Colonic mucosa (tissue), 4 donors: ENCODE measurements at places on chromosomes 12 and 14.

DNA sequence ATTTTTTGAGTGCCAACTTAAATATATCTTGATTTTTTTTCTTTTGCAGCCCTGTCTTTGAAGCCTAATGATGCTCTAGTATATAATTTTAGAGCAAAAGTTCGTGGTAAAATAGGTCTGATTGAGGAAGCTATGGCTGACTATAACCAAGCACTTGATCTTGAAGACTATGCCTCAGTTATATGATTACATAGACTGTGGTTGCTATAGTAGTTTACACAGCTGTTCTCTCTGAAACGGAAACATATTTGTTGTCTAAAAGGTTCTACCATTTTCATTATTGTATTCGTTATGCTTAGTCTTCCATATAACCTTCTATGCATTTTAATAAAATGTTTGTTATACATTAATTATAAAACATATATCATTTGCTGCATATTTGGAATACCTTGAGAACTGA, 246.7 kb downstream of the TTC6 start:
- H3K36me3 ChIP-seq = no peaks in the 10 kb centered on the region
- no peaks in the 10 kb centered on the region for H3K27me3 ChIP-seq
- no peak overlapping the region for H3K4me3 ChIP-seq
- no peak for DNase-seq
- H3K4me1 ChIP-seq = no peaks in the 10 kb centered on the region

GRCh38 chr12:14937689-14938088, 648 bp downstream of the ERP27 start:
- H3K4me3 ChIP-seq = no peak overlapping the region
- H3K27me3 ChIP-seq = no peaks in the 10 kb centered on the region
- no peak for DNase-seq

GRCh38 chr12:47082796-47083621, 3.2 kb upstream of the AMIGO2 start:
- H3K27ac ChIP-seq = no peak overlapping the region
- no peak for DNase-seq
- peaks cover 1% of the 10 kb centered on the region for H3K4me1 ChIP-seq
- H3K27me3 ChIP-seq = peaks cover 7% of the 10 kb centered on the region
- H3K4me3 ChIP-seq = no peak overlapping the region

- H3K27ac ChIP-seq = no peak overlapping the region
- no peak for DNase-seq
Measured at GRCh38 chr14:31921721-31922120, 155.4 kb upstream of the ARHGAP5 start.

GRCh38 chr14:58557242-58557641, 80.5 kb upstream of the DACT1 start:
- DNase-seq = no peak
- H3K4me1 ChIP-seq = no peaks in the 10 kb centered on the region
- no peaks in the 10 kb centered on the region for H3K36me3 ChIP-seq
- H3K27ac ChIP-seq = no peak overlapping the region
- no peaks in the 10 kb centered on the region for H3K27me3 ChIP-seq
